ENCODE measurements at places on chromosomes 6 and 20.

- no peak for DNase-seq
Measured at GRCh38 chr6:28947831-28948270, 24.1 kb upstream of the TRIM27 start.

GRCh38 chr6:131867744-131868143 is 59.9 kb downstream of the ENPP1 start:
- no peak for DNase-seq

- no peak for DNase-seq
Measured at GRCh38 chr6:1910621-1911407, 301.1 kb downstream of the FOXC1 start.

DNA sequence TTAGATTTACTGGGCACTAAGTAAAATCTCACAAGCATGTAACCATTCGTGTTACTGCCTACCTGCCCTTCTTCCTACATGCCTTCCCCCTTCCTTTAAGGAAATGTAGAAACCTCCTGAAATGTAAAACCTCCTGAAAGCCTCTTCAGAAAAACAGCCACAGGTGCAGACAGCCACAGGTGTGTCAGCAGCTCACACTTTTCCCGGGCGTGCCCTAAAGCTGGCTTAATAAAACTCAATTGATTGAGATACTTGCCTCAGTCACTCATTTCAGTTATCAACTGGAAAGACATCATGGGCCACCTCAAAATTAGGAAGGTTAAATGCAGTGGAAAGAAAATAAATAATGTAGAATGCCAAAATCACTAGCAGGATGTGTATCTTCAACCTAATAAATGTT is 23.1 kb upstream of the PBOV1 start:
- DNase-seq: no peak

DNA sequence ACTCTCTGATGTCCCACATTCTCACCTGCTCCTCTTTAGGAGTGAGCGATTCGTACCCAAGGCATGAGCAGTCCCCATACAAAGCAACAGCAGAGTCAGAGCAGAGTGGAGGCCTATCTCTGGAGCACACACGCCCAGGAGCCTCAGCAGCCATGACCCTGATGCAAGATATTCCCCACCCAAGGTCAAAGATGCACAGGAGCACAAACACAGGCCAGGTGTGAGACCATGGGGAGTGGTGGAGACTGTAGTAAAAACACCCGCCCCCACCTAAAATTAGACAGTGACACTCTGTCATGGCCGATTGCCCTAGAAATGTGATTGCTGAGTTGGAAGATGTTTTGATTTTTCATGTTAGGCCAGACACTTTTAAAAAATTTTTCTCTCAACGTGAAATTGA is 21.4 kb downstream of the RRBP1 start:
- DNase-seq: no peak

- peak; percentile 15 for DNase-seq
Measured at GRCh38 chr6:139473231-139473701, 98.8 kb upstream of the CITED2 start.

DNA sequence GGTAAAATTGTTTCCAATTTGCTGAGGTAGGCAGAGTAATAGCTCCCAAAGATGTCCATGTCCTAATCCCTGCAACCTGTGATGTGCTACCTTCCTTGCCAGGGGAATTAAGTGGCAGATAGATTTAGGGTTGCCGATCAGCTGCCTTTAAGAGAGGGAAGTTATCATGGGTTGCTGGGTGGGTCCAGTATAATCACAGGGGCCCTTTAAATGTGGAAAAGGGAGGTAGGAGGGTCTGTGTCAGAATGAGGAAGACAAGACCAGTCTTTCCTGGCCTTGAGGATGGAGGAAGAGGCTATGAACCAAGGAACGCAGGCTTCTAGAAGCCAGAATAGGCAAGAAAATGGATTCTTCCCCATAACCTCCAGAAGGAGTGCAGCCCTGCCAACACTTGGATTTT is 50.7 kb downstream of the CTCFL start:
- no peak for DNase-seq

- no peak for DNase-seq
Measured at GRCh38 chr6:7417684-7418083, 28.1 kb downstream of the RIOK1 start.
